ENCODE measurements at places on chromosomes 3 and 15.

DNA sequence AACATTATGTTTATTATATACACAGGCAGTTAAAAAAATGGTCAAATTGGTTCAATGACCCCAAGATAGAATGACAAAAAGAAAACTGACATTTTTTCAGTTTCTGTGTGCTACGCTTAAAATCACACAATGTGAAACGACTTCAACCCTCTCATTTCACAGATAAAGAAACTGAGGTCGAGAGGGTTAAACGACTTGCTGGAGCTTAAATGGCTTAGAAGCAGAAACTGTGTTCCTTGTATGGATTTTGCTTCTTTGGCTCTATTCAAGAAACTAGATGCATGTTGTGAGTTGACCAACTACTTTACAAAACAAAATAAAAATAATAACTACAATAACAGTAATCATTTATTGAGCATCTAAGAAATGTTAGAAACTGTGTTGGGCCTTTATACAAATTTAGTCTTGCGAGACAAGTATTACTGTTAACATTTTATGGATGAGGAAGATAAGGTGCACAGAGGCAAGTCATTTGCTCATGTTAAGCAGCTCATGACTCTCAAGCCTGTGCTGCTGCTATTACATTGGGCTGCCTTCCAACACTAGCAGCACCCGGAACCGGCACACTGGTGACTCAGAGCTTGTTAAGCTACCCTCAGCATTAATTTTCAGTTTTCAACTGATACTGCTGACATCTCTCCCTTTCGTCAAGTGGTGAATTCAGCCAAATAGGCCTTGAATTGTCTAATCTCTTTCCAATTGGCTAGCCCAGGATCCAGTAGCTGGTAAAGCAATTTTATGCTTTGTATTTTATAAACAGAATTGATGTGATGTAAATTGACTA, 487.6 kb downstream of the NAALADL2 start:
- DNase-seq = no peak

- DNase-seq = no peak
Measured at GRCh38 chr15:74121039-74121438, 9.3 kb upstream of the ISLR2 start.

GRCh38 chr3:178669758-178670157, 133.5 kb downstream of the KCNMB2 start:
- DNase-seq = no peak

- DNase-seq = no peak
Measured at GRCh38 chr3:129602730-129603560, 3.5 kb downstream of the PLXND1 start.

- peak; percentile 56 for DNase-seq
Measured at GRCh38 chr15:75200765-75201615, 692 bp upstream of the C15orf39 start.

GRCh38 chr15:81728726-81729125, 317.1 kb downstream of the MEX3B start:
- DNase-seq = no peak

DNA sequence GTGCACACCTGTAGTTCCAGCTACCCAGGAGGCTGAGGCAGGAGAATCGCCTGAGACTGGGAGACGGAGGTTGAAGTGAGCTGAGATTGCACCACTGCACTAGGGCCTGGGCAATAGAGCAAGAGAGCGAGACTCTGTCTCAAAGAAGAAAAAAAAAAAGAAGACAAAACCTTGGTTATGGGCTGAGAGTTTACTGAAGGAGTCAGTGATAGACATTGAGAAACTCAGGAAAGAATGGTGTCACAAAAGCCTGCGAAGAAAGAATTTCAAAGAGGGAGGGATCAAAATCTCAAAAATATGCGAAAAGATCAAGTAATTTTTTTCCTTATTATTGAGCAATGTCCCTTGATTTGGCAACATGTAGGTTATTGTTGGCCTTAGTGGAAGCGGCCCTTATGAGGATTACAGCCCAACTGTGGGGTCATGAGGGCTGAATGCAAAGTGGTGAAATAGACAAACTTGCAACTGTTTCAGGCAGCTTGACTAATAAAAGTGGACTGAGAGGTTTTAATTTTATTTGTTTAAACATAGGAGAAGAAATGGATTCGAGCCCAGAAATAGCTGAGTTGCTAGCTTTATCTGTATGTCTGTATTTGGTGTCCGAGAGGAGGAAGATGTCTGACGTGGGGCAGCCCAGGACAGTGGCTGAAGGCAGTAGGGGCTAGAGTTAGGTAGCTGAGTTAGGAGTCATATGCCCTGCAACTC, 18.8 kb upstream of the CELF6 start:
- DNase-seq = no peak

DNA sequence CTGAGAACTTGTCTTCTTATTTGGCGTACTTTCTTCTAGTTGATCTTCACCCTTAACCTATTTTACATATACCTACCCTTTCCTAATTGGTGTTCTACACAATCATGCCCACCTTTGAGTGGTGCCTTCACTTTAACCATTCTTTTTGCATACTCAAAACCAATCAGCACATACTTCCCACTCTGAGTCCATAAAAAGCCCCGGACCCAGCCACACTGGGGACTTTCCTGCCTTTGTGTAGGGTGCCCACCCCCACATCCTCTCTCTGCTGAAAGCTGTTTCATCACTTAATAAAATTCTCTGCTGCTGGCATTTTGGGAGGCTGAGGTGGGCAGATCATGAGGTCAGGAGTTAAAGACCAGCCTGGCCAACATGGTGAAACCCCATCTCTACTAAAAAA, 15.9 kb upstream of the CHST2 start:
- DNase-seq = no peak

GRCh38 chr15:78673476-78673875, 32.5 kb upstream of the CHRNB4 start:
- DNase-seq = no peak
